ENCODE measurements at places on chromosomes 2 and 18. TPM values are rescaled to one million over a fixed set of nuclear protein-coding genes. Genes with fewer than 3 reads are reported as not detected.

The SPC25 gene
- 0.36 TPM for total RNA-seq

The ANKRD30BL gene
- total RNA-seq, result not detected

The OXER1 gene
- 2.8 TPM for total RNA-seq

The SIX3 gene
- total RNA-seq, result not detected

The ABCG8 gene
- not detected for total RNA-seq

The RGPD4 gene
- 0.40 TPM for total RNA-seq

The CHMP3 gene
- total RNA-seq, result 127 TPM

The CFAP210 gene
- total RNA-seq, result 0.40 TPM

The DUSP2 gene
- total RNA-seq, result 7.3 TPM

The PLGLB1 gene
- total RNA-seq, result 8.9 TPM

The CHAC2 gene
- 0.80 TPM for total RNA-seq

GRCh38 chr2:240632306-240632721 is 7.0 kb downstream of the GPR35 start:
- DNase-seq, result no peak

GRCh38 chr2:224847961-224848850 is 132.0 kb upstream of the CCDC195 start:
- DNase-seq, result no peak

DNA sequence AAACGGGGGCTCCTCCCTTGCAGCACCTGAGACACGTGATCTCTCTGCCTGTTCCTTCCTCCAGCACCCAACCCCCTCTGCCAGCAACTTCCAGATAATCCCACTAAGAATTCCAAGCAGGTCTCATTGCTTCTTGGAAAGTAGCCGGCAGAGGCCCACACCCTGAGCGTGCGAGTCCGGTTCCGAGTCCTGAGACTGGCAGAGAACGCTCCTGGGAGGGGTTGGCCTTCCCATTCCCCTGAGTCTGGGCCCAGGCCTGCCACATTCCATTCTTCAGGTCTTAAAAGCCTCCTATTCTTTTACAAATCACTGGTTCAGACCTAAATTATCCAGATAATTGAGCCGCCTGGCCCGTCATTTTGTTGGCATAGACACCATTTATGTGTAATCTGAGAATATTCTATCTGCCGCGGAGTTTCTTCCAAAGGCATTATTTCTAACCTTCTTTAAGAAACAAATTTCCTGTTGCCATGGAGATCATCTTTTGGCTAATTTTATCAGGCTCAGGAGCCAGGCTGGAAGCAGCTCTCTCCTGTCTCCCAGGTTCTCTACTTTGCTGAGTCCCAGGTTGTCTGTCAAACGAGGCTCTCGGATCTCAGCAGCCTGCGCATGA is 165.4 kb downstream of the MYCN start:
- no peak for DNase-seq

DNA sequence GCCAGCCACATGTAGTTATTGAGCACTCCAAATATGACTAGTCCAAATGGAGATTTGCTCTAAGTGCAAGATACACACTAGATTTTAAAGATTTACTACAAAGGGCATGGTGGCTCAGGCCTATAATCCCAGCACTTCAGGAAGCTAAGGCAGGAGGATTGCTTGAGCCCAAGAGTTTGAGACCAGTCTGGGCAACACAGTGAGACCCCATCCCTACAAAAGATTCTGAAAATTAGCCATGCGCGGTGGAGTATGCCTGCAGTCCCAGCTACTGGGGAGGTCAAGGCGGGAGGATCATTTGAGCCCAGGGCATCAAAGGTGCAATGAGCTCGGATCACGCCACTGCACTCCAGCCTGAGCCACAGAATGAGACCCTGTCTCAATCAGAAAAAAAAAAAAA is 93.5 kb upstream of the HNRNPA3 start:
- DNase-seq, result no peak

- no peak for DNase-seq
These were observed 47.4 kb upstream of the NXPH2 start for GRCh38 chr2:138827426-138828054.

GRCh38 chr2:208509586-208509985 is 103.0 kb downstream of the PTH2R start:
- no peak for DNase-seq

DNA sequence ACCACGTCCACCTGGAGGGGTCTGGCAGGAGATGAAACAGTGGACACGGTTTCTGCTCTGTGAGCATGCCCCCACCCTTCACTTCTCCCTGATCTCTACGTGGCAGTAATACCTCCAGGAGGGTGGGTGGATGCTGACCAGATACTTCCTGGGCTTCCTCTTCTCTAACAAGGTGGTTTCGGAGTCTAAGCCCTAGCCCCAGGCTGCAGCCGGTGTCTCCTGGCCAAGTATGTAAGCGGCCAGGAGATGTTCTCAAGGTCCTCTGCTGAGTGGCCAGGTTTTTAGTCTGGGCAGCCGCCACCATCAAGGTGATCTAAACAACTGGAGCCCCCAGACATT is 101.8 kb upstream of the ASB18 start:
- no peak for DNase-seq

DNA sequence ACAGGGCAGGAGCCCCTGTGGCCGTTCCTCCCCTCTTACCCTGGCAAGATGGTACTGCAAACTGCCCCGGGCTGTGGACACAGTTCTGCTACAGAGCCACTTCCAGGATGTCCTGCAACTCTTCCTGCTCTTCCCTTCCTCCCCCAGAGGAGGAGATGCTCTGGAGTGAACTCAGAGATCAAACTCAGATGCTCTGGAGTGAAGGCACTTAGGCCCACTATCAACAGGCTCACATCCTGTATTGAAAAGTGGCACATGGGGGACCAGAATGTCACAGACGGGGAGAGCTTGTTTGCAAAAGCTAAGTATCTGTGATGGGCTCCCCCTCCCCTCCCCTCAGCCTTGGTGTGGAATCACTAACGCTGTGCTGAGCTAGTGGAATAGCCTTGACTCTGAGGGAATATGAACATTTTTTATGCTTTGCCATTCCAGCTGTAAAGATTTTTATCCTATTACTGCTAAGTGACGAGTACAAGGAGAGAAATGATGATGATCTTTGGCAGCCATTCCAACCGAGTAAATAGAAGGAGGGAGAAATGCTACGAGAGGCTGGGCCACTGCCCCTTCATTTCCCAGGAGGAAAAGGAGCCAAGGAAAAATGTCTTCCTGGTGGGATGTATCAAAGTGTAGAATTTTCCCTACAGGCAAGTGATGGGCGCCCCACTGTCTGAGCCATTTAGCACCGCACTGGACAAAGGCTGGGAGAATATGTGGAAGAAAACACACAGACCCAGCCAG is 152.6 kb downstream of the GALNT14 start:
- no peak for DNase-seq

DNA sequence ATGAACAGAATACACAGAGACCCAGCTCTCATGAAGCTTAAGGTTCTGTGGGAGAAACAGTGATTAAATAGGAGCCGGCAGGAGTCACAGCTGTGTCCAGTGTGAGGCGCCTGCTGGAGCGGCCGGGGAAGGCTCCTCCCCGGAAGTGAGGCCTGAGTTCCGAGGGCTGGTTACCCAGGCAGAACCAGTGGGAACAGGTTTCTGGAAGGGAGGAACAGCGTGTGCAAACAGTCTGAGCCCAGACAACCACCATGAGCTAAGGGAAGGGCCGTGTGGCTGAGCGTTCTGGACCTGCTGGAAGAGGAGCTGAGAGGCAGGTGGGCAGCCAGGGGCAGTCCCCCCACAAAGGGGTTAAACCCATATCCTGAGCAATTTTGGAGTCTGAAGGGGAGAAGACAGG is 26.0 kb upstream of the NPAS2 start:
- no peak for DNase-seq

- DNase-seq, result no peak
These were observed 34.4 kb downstream of the ACAA2 start for GRCh38 chr18:49778826-49779465.

DNA sequence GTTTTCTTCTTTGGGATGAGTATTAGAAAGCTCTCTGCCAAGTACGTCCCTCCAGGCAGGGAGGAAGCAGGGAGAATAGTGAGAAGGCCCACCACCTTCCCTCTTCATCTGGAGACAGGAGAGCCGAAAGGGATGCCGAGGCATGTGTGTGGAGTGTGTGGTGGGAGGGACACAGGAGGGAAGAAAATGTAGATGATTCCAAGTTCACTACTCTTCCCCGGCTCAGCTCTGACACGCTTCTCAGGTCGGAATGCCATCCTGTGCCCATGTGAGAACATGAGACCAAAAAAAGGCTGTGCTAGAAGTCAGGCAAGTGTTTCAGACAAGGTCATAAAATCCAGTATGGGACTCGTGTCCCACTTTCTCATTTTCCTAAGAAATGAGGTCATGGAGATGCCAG is 47.4 kb downstream of the GYPC start:
- DNase-seq, result no peak

- no peak for DNase-seq
These were observed 74.9 kb upstream of the KLF7 start for GRCh38 chr2:207240649-207241048.

DNA sequence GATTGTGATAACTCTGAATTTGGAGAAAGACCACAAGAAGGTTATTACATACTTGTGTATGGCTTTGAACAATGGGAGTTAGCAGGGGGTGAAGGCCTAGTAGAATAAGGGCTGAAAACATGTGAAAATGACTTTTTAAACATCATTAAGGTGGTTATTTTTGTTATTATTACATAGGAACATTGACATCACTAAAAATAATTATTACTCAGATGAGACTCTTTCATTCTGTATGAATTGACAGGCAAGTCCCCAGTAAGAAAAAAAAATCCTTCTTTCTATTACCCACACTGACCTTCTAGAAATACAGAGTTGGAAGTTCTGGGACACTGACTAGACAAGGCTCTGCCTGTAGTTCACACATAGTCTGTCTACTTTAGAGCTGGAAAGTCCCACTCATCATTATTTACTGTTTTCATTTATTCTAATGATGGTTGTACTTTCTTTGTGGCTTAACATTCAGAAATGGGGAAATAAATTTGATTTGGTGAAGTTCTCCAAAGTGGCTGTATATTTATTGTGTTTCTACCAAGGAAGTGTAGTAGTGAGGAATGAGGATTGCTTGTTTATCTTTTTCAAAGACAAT is 219.6 kb upstream of the EPAS1 start:
- DNase-seq, result no peak

DNA sequence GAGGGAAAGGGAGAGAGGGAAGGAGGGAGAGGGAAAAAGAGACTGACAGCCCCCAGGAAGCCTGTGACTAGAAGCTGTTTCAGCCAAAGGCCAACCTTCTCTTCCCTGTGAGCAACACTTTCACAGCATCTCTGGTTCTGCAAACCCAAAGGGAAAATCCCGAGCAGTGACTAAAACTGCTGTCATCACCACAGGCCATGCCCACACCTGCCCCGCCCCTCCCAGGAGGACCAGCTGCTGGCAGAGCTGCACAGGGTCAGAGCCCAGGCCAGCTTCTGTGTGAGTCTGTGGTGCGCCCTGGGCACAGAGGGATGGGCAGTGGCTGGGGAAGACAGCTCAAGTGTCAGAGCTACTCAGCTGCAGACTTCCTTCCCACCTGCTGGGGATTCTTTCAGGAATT is 64.9 kb upstream of the OTOS start:
- no peak for DNase-seq

GRCh38 chr18:37449618-37450017 is 116.0 kb downstream of the CELF4 start:
- DNase-seq, result no peak

DNA sequence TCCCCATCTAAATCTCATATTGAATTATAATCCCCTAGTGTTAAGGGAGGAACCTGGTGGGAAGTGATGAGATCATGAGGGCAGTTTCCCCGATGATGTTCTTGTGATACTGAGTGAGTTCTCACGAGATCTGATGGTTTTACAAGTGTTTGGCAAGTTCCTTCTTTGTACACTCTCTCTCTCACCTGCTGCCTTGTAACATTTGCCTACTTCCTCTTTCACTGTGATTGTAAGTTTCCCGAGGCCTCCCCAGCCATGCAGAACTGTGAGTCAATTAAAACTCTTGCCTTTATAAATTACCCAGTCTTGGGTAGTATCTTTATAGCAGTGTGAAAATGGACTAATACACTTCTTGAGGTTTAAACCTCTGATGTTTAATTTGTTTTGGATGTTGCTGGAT is 177.5 kb downstream of the CD8B2 start:
- DNase-seq, result no peak

GRCh38 chr2:27991146-27991545 is 100.6 kb downstream of the BABAM2 start:
- no peak for DNase-seq

- no peak for DNase-seq
These were observed 305.7 kb upstream of the VRK2 start for GRCh38 chr2:57740891-57741290.

DNA sequence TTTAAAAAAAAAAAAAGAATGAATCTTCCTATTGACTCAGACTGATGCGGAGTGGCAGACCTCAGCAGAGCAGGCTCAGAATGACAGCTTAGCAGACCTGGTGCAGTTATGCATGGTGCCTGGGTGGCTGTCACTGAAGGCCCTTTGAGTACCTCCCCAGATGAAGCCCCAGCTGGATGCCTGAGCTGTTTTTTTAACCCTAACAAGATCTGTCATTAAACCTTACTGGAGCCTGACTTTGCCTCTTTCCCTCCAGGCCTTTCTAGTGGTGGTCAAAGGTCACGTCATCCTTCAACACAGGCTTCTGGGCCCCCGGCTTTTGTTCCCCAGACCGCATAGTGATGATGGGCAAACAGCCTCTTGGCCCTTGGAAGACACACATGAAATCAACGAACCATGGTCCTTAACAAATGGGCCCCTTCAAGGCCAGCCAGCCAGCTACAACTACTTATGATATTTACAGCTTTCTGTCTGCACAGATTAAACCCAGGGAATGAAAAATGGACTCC is 138.3 kb upstream of the CYP1B1 start:
- DNase-seq, result no peak

- no peak for DNase-seq
These were observed 130.3 kb upstream of the CTAGE1 start for GRCh38 chr18:22547807-22548561.

DNA sequence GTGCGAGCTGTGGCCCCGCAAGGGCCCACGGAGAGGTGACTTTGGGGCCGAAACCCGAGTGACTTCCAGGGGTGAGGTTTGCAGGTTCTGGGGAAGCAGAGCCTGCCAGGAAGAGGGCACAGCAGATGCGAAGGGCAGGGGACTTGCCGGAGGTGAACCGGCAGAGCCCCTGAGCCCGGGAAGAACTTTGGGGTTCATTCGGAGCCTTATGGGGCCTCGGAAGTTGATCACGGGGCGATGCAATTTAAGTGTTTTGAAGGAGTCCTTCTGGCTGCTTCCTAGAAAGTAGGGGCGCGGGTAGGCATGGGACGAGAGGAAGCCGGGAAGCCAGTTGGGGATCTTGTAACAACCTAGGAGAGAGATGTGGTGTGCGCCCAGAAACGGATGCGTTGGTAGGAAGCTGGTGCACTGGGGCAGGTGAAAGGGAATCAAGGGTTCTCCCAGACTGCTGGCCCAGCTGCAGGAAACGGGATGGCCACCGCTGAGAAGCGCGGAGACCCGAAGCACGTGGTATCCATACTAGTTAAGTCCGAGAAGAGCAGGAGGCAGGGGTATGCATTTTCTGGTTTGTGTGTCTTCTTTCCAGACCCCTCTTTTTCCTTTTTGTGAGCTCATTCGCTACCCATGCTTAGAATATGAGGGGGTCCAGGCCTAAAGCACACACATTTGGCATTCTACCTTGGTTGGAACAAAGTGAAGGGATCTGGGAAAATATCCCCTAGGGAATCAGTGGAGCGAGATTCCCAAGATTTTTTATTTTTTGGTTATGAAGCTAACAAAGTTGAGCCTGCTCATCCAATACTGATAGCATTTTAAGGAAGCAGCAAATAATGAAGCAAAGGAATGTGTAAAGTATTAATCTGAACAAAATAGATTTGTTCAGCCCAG is 758 bp downstream of the SCLY start:
- no peak for DNase-seq
